ENCODE measurements at places on chromosomes 11 and 22. TPM values are rescaled to one million over a fixed set of nuclear protein-coding genes. Genes with fewer than 3 reads are reported as not detected.

The TREH gene
- not detected for total RNA-seq

The NXPE2 gene
- not detected for total RNA-seq

The DDX25 gene
- 17.9 TPM for total RNA-seq

The NAV2 gene
- 73.6 TPM for total RNA-seq

The PLAAT2 gene
- total RNA-seq: 0.61 TPM

The GRAP2 gene
- total RNA-seq: not detected

The TEX12 gene
- not detected for total RNA-seq

The MUC6 gene
- total RNA-seq: not detected

The MAPK12 gene
- total RNA-seq: 15.6 TPM

The CHRM1 gene
- total RNA-seq: not detected

The MYRF gene
- 6.0 TPM for total RNA-seq

The TMEM138 gene
- 35.3 TPM for total RNA-seq

- DNase-seq: no peak
Observed at GRCh38 chr11:44862558-44863101, 88.1 kb downstream of the TP53I11 start.

GRCh38 chr22:31036671-31037550, 44.2 kb upstream of the SMTN start:
- no peak for DNase-seq

GRCh38 chr11:17744151-17744940, 9.8 kb downstream of the KCNC1 start:
- DNase-seq: no peak

DNA sequence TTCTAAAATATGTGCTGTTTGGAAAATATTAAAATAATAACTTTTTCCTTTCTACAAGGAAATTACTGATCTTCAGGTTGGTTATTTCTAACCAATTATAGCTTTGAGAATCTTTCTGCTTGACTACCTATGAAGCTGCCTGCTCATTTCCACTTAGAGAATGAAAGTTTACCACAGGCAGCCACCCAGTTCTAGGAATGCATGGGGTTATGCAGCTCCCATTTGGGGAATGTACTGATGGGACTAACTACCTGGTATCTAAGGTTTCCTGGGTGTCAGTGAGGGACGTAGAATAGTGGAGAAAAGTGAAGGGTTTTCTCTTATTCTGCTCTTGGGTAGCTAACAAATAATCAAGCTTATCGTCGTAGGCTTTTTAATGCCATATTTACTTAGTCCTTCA, 73.4 kb downstream of the DEUP1 start:
- DNase-seq: no peak

DNA sequence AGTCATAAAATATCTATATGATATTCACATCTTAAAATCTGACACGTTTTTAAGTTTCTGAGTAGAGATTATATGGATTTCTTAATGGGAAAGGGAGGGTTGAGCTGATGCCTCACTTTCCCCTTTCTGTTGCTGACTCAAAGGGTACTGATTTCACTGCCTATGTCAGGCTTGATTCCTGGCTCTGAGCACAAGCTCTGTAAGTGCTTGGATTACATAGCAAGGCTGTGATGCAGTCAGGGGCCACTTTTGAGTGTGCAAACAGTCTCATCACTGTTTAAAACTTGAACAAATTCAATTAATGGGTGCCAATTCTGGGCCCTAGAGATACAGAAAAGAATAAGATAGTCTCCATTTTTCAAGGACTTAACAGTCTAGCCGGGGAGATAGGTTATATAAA, 14.4 kb downstream of the ATXN10 start:
- no peak for DNase-seq

- DNase-seq: no peak
Observed at GRCh38 chr22:42732081-42732480, 11.4 kb upstream of the A4GALT start.

GRCh38 chr11:2714871-2715270, 15.1 kb upstream of the KCNQ1OT1 start:
- DNase-seq: no peak

GRCh38 chr11:84833488-84834088, 793.6 kb downstream of the DLG2 start:
- no peak for DNase-seq

- no peak for DNase-seq
Observed at GRCh38 chr11:85171648-85172257, 455.4 kb downstream of the DLG2 start.

DNA sequence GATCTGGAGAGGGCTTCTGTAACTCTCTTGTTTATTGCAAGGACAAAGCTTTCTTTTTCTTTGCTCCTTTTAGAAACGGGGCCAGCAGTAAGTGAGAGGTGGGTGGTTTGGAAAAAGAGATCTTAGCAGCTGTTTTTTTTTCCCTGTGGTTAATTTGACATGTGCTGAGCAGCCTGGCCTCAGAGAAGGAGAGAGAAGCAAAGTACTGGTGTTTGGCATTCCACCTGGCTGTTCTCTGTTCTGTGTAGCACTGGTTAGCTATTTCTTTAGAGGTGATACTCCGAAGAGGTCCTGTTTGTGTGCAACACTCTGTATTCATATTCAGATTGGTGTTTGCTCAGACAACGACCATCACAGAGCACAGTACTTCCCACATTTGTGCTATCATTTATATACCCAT, 80.8 kb upstream of the SORL1-AS1 start:
- no peak for DNase-seq

DNA sequence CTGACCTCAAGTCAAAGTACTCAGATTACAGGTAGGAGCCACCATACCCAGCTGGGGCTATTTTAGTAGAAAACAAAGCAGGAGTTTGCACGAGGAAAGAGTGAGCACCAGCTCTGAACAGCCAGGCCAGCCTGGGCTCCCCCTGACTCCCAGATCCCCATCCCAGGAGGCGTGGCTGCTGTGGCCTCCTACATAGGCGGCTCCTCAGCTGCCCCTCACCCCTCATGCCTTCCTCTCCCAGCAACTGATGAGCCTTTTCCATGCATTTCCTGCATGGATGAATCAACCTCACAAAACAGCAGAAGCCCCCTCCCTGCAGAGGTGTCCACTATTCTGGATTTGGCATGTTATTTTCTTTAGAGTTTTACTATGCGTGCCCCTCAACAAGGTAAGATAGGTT, 10.5 kb upstream of the FLRT1 start:
- no peak for DNase-seq

DNA sequence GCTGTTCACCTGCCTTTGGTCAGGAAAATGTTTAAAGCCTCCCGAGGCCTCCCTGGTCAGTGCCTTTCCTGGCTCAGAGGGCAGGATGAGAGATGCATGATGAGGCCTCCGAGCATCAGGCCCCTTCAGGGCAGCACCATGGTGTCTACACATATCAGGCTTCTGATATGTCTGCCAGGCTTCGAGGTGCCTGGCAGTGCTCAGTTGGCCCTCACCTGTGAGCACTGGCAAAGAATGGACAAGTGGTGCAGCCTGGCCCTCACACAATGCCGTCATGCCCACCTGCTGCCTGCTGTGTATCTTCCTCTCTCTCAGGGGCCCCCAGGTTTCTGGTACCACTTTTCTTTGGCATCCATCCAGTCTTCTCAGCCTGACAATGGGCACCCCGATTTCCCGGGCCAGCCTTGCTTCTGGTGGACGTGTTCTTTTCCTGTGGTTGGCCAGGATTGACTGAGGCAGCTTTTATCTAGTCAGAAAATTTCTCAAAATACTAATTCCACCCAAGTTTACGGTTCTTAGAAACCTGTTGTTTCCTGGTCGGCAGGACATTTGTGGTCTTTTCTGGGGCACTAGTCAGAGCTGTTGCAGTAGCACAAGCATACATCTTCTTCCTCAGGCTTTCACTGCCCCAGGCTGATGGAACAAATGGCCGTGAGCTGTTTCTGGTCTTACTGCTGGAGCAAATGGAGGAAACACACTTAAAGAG, 76.8 kb upstream of the SUSD2 start:
- no peak for DNase-seq

GRCh38 chr11:117843666-117844484, 19.3 kb upstream of the FXYD2 start:
- DNase-seq: no peak

DNA sequence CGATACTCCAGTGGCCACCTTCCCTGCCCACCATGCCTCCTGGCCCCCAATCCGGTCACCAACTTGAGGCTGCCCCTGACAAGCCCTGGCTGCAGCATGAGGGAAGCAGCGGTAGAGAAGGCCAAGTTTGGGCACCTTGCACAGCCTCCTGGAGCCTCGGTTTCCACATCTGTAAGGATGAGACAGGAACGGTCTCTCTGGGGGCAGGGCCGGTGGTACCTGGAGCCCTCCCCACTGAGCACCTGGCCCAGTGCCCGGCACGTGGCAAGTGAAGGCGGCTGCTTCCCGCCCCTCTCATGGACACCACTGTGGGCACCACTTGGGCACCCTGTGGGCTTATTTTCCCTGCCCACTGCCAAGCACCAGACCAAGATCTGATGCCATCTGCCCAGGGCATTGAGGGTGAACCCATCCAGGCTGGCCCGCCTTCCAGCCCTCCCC, 77.8 kb downstream of the CDKN1C start:
- DNase-seq: no peak

- no peak for DNase-seq
Observed at GRCh38 chr11:128914216-128915148, 23.3 kb downstream of the KCNJ5 start.

GRCh38 chr11:2800655-2801531, 84.7 kb downstream of the CDKN1C start:
- DNase-seq: peak; percentile 42
